ENCODE measurements at places on chromosomes 5 and 9. TPM values are rescaled to one million over a fixed set of nuclear protein-coding genes. Genes with fewer than 3 reads are reported as not detected.

The HARS1 gene
- 67.7 TPM for total RNA-seq

The RASGRF2 gene
- total RNA-seq: 0.59 TPM

The ERBIN gene
- total RNA-seq: 22.3 TPM

The LTC4S gene
- 1.3 TPM for total RNA-seq

The TRIM36 gene
- total RNA-seq: 0.12 TPM

The CETN3 gene
- total RNA-seq: 11.6 TPM

The TMC1 gene
- total RNA-seq: 0.68 TPM

The ORM2 gene
- total RNA-seq: not detected

The IQGAP2 gene
- 1.2 TPM for total RNA-seq

The ECM2 gene
- 17.3 TPM for total RNA-seq

The ACOT12 gene
- total RNA-seq: not detected

The ADAMTS16 gene
- 0.12 TPM for total RNA-seq

The ENTREP1 gene
- 0.23 TPM for total RNA-seq

The GABRP gene
- total RNA-seq: not detected

The FAM81B gene
- not detected for total RNA-seq

The LHX2 gene
- not detected for total RNA-seq

Data from smooth muscle cell of the coronary artery (primary cell).